NCI-H510A (cell line): ENCODE measurements at places on chromosomes 1 and 21.

- no peak for DNase-seq
These were observed 8.0 kb downstream of the OSBPL9 start for GRCh38 chr1:51624855-51625254.

GRCh38 chr1:112877750-112878149 lies 78.2 kb downstream of the SLC16A1 start:
- DNase-seq, result no peak

DNA sequence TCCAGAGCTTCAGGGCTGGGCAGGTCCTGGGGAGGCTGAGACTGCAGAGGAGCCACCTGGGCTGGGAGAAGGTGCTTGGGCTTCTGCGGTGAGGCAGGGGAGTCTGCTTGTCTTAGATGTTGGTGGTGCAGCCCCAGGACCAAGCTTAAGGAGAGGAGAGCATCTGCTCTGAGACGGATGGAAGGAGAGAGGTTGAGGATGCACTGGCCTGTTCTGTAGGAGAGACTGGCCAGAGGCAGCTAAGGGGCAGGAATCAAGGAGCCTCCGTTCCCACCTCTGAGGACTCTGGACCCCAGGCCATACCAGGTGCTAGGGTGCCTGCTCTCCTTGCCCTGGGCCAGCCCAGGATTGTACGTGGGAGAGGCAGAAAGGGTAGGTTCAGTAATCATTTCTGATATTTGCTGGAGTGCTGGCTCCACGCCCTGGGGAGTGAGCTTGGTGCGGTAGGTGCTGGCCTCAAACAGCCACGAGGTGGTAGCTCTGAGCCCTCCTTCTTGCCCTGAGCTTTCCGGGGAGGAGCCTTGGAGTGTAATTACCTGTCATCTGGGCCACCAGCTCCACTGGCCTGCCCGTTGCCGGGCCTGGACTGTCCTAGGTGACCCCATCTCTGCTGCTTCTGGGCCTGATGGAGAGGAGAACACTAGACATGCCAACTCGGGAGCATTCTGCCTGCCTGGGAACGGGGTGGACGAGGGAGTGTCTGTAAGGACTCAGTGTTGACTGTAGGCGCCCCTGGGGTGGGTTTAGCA lies 9.3 kb downstream of the MYBPH start:
- no peak for DNase-seq

- no peak for DNase-seq
These were observed 494 bp downstream of the UBE2J2 start for GRCh38 chr1:1273209-1273511.

- no peak for DNase-seq
These were observed 25.6 kb downstream of the DPYD start for GRCh38 chr1:97895278-97895677.

DNA sequence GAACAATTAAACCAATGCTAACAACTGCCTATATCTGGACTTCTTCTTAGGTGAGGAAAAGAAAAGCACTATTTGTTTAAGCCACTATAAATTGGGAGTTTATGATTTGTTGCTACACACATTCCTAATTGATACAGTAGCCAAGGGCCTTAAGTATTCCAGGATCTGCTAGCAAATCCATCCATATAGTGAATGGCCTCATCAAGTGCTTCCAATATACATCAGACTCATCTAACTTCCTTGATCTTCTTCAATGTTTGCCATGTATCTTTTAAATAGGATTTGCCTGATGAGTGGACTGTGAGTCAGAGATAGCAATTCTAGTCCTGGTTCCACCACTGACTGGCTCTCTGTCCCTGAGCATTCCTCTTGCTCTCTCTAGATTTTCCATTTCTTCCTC lies 430.2 kb downstream of the OMA1 start:
- no peak for DNase-seq
